ENCODE measurements at places on chromosomes 2 and 18.

- DNase-seq, result no peak
Observed at GRCh38 chr2:59204040-59204439, 962.9 kb upstream of the FANCL start.

- no peak for DNase-seq
Observed at GRCh38 chr2:71800106-71800809, 346.9 kb downstream of the DYSF start.

- no peak for DNase-seq
Observed at GRCh38 chr2:153601812-153602211, 123.2 kb upstream of the RPRM start.

DNA sequence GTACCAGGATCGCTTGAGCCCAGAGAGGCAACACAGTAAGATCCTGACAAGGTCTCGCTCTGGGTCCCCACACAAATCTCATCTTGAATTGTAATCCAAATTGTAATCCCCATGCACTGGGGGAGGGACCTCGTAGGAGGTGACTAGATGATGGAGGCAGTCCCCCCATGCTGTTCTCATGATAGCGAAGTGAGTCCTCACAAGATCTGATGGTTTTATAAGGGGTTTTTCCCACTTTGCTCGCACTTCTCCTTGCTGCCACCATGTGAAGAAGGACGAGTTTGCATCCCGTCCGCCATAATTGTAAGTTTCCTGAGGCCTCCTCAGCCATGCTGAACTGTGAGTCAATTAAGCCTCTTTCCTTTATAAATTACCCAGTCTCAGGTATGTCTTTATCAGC is 46.0 kb upstream of the SERTAD2 start:
- DNase-seq, result no peak

DNA sequence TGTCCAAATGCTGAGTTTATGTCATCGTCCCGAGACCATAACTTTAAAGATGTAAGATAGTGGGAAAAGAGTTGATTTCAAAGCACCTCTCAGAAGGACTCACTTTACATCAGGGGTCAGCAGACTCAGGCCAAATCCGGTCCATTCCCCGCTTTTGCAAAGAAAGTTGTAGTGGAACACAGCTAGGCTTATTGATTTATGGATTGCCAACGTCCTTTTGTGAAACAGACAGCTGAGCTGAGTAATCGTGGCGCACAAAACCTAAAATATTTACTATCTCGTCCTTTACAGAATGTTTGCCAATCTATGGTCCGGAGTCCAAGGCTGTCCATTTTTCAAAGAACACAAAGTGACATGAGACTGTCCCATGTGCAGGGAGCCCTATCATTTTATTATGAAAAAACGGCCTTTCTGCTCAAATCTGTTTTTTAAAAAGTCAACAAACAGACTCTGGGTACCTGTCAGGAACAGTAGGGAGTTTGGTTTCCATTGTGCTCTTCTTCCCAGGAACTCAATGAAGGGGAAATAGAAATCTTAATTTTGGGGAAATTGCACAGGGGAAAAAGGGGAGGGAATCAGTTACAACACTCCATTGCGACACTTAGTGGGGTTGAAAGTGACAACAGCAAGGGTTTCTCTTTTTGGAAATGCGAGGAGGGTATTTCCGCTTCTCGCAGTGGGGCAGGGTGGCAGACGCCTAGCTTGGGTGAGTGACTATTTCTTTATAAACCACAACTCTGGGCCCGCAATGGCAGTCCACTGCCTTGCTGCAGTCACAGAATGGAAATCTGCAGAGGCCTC is at the start of gene IL1RN:
Gene IL1RN, plus strand, starts transcription at position 754 of the 801 bp plus-strand sequence. Its CDS starts 27 bp downstream, at position 781.
- DNase-seq, result no peak

DNA sequence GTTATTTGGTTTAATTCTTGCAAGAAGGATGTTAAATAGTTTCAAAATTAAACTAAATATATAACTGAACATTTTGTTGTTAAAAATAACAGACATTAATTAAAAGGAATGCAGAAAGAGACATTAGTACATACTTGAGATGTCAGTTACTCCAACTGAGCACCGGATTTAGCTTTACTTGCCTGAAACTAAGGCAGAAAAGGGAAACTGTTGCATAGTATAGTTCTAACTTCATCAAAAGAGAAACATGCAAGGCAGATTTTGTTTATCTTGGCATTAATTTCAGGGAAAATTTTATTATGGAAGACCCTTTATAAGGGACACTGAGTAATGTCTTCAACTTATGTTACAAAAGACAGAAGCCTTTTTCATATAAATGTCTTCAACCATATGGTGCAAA is 218.3 kb downstream of the STK39 start:
- DNase-seq, result no peak

DNA sequence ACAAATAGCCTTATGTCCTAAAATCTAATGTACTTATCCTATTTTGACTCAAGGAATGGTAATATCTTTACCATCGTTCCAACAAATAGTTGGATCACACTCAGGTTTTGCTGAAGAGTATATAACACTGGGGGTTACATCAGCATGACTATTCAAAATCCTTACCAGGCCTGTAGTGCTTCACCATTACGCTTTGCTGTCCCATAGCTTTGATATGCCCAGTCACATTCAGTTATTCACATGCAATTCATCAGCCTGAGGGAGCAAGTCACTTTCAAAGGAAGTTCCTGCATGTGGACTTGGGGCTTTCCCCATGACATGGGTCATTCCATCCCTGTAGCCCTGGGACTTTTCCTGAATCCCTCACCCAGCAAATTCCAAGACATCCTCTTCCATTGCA is 39.6 kb downstream of the FTCDNL1 start:
- no peak for DNase-seq

- no peak for DNase-seq
Observed at GRCh38 chr2:215946586-215946985, 66.8 kb downstream of the MREG start.

- DNase-seq, result no peak
Observed at GRCh38 chr2:197297772-197298318, 12.7 kb downstream of the ANKRD44 start.

GRCh38 chr2:236156095-236156859 is 11.9 kb downstream of the GBX2 start:
- DNase-seq, result no peak

DNA sequence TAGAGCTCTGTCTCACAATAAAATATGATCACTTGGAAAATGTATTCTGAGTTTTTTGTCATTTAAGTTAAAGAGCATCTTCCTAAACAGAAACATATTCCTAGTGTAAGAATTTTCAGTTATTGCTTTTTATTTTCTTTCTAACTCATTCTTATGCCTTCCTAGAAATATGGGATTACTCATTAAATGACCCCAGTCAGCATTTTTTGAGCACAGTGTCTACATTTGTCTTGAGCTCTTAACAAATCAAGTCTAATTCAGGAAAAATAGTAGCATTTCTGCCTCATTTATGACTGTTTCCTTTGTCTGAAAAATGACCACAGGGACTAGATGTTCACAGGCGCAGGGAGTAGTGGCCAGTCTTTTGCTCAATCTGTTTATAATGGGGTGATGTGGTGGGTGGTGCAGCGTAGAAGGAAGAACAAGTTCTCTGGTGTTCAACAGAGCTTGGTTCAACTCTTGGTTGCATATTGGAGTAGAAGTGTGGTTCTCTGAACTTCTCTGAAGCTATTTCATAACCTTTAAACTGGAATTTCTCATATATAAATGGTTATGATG is 267.1 kb downstream of the CYRIA start:
- DNase-seq, result no peak

DNA sequence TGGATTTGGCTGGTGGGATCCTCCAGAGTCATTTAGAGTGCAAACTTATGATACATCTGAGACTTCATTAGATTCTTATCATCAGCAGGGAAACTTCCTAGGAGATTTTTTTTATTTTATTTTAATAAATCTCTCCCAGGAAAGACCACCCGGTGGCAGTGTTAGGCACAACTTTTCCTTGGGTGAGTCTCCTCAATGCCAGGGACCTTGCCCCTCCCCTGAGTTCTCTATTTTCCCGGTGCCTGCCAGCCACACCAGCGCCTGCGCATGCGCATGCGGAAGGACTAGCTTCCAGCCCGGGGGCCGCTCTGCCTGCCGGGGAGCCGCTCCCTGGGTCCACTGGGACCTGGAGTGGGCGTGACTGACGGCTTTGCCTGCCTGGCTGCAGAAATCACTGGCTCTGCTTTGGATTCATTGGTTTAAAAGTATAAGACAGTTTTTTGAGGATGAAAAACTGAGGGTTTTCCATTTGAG is 86.6 kb downstream of the TMEM182 start:
- no peak for DNase-seq

DNA sequence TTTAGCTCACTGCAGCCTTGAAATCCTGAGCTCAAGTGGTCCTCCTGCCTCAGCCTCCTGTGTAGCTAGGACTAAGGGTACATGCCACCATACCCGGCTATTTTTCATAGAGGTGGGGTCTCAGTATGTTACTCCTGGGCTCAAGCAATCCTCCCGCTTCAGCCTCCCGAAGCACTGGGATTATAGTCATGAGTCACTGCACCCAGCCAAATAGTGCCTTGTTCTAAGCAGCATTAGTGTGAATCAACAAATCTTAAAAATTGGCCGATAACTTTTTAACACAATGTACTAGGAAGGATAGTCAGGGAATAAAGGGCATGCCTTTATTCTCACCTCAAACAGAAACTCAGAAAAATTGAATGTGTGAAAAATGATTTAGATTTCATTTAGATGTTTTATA is 51.6 kb downstream of the XRCC5 start:
- no peak for DNase-seq

- DNase-seq, result no peak
Observed at GRCh38 chr2:136666-137065, 90.4 kb upstream of the FAM110C start.
